ENCODE measurements at places on chromosomes 5 and 9.

DNA sequence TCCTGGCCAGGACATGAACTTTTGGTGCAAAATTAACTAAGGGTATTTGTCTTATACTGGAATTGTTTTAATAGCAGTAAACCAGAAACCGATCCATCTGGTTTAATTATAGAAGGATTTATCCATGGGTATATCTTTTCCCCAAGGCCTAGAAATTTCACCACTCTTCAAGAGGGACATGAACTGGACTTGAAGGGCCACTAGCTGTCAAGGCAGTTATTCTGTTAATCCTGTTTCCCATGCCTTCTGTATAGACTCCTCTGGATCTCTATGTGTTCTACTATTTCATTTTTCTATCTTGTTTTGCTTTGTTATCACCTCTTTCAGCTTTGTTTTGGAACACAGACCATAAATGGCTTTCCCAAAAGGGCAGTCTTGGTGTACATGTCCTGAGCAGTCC, 467.6 kb downstream of the KIF4B start:
- no peak for DNase-seq

- no peak for DNase-seq
These were observed 19.7 kb upstream of the ARHGEF28 start for GRCh38 chr5:73606206-73606753.

- DNase-seq: no peak
These were observed 19.8 kb upstream of the KCNV2 start for GRCh38 chr9:2697492-2697891.

GRCh38 chr5:152424501-152424900, 19.4 kb upstream of the NMUR2 start:
- DNase-seq: no peak

DNA sequence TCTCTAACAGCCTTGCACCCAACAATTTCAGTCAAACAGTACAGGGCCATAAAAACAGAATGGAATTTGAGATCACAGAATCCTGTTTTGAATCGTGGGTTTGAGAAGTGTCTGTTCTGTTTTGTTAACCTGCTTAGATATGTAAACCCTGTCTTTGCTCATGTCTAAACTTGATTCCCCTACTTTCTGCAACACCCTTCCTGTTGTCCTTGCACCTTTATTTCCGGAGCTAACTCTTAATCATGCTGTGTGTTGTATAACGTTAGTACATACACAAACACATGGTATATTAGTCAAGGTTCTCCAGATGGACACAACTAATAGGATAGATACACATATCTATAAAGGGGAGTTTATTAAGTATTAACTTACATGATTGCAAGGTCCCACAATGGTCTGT, 2229.2 kb upstream of the C9orf72 start:
- DNase-seq: no peak

DNA sequence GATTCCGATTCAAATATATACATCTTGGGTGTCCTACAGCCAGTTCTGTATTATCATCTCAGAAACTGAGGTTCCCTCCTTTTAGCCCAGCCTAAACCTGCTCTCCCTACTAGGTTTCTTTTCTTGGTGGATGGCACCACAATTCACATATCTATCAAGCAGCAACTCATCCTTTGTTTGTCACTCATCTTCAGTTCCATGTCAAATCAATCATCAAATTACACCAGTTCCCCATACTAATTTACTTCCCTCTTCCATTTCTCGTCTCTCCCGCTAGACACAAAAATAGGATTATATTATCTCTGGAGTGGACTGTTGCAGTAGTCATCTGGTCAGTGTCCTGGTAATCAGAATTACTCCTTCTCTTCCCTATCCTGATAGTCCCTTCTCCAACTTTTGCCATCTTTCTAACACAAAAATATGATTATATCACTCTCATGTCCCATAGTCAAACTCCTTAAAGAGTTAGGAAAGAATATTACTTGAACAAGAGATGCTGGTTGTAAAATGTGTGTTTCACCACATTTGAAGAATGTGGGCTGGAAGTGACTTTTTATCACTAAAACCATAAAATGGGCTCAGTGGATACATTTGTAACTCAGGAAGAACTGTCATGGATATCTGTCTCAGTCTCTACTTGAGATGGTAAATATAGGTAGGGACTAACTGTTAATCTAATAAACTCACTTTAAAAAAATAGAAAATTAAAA, 69.1 kb upstream of the RICTOR start:
- no peak for DNase-seq

- peak; percentile 33 for DNase-seq
These were observed 59.9 kb upstream of the ARRDC3 start for GRCh38 chr5:91443023-91443422.
